ENCODE measurements at places on chromosomes 2 and 18.

- no peak for DNase-seq
These were observed 359.9 kb upstream of the HNRNPA3 start for GRCh38 chr2:176852667-176853066.

DNA sequence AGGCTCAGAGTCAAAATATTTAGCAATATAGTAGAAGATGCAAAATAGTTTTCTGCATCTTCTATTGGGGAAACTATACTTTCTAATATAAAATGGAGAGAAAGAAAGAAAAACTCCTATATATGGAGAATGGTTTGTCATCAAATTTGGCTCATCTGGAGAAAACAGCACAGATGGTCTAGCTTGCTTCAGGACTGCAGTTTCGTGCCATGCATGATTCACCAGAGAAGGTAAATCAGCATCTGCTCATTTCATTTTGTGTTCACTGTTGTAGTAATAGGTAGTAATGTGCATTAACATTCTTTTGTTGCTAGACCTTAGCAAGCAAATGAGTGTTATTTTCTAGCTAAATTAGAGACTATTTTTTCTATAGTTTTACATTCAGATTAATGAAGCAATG lies 179.0 kb downstream of the ASXL3 start:
- peak; percentile 42 for DNase-seq

DNA sequence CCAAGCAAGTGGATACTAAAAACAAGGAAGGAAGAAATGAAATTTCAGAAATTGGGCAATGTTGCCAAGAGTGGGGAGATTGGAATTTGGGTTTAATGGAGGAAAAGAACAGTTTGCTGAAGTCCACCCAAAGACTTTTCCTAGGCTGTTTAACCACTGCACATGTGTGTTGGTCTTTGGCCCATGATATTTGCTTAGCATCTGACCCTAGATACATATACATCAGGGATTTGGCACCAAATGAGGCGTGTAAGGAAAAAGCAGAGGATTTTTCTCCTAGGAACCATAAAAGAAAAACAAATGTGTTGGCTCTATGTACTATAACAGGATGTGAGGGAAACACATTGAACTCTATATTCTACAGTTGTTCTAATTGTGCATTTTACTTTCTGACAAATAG lies 80.7 kb upstream of the CD28 start:
- no peak for DNase-seq

DNA sequence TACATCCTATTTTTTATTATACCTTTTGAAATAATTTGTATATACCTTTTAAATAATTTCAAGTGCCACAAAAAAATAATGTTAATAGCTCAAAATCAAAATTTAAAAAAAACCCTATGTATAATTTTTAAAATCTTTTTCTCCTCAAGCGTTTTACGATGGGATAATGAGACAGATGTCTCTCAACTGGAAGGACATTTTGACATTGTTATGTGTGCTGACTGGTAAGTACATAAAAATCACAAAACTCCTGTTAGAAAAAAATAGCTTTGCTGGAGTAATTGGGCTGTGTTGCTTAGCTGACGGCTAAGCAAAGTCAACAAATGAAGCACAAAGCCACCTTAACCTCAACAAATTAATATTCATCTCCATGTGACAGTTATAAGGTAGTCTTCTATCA lies 198.0 kb upstream of the SIX3 start:
- DNase-seq, result no peak

- DNase-seq, result peak; percentile 20
These were observed 831.7 kb downstream of the RNF144A start for GRCh38 chr2:7748717-7749415.

DNA sequence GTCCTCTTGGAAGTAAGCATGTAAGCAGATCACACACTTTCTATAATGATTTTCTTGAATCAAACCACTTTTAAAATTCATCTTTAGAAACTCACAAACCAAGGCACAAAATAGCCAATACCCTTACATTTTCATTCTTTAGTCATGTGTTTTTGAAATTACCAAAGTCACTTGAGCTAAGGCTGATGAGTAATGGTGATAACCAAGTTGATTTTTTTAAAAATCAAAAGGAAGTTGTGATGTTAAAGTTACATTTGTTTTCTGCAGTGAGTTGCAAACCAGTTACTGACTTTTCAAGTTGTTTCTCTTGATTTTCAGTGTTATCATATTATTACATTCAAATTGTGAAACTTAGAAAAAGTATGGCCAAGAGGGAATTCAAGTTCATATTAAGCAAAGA lies 21.5 kb upstream of the IL18RAP start:
- DNase-seq, result no peak

- DNase-seq, result no peak
These were observed 1.8 kb downstream of the AFF3 start for GRCh38 chr2:100140582-100140981.

GRCh38 chr2:55231546-55232083 lies 478 bp downstream of the CLHC1 start:
- DNase-seq, result peak; percentile 20

DNA sequence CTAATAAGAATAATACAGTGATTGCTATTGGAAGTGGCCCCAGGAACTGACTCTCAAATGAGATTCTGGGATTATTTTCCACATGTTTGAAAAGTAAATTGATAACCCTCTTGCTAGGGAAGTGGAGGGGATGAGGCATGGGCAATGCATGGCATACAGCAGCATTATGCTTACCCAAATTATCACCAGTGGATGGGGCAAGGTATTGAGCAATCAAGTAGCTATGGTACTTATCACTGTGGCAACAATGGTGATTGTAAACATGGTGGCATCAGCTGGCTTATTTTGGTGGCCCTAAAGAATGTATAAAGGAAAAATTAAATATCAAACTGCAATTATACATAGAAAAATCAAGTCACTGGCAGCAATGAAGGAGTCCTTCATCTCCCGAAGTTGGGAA lies 155.1 kb downstream of the FIGN start:
- DNase-seq, result no peak

- DNase-seq, result no peak
These were observed 23.1 kb upstream of the IAH1 start for GRCh38 chr2:9451231-9451630.

DNA sequence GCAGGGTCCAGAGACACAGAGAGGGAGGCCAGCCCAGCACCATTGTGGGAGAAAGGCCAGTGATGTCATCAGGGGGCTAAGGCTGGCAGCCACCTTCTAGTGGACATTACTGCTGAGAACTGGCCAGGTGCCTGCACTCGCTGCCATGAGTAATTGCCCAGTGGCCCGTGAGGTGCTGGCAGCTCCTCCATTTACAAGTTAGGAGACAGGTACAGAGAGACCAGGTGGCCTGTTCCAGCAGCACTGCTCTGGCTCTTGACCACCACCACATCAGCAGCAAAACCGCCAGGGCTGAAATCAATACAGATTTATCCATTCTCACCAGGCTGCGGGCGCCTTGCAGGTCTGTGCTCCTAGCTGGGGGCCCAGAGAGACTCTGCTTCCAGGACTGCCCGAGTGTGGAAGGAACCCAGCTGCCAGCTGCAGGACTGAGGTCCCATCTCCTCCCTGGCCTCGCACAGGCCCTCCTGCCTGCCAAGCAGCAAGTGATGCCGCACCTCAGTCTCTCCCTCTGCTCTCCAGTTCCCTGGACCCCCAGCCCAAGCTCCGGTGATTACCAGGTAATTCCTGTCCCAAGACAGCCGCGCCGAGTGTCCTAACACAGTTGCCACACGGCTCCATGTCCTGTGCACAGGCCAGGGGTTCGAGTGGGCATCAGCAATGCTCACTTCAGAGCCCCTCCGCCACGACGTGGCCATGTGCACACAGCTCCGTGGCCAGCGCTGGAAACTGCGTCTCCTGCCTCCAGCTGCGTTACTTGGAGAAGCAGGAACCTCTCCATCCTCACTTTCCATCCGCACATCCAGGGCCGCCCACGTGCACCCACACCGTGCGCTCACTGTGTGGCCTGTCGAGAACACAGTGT lies 101.0 kb upstream of the CTDP1 start:
- no peak for DNase-seq

DNA sequence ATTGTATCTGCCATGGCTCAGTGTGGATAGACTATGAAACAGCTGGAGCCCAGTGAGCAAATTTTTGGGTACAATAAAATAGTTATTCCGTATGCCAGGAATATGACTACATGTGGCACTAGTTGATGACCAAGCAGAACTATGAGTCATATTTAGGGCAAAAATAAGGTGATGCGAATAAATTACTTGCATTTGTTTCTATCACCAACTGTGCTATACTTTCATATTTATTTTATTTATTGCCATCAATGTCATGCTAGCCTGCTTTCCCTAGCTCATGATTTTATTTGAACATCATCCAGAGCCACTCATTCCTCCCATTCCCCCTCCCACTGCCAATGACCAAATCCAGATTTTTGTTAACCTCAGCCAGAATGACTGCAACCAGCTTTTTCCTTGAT lies 13.3 kb upstream of the FAP start:
- peak; percentile 40 for DNase-seq

DNA sequence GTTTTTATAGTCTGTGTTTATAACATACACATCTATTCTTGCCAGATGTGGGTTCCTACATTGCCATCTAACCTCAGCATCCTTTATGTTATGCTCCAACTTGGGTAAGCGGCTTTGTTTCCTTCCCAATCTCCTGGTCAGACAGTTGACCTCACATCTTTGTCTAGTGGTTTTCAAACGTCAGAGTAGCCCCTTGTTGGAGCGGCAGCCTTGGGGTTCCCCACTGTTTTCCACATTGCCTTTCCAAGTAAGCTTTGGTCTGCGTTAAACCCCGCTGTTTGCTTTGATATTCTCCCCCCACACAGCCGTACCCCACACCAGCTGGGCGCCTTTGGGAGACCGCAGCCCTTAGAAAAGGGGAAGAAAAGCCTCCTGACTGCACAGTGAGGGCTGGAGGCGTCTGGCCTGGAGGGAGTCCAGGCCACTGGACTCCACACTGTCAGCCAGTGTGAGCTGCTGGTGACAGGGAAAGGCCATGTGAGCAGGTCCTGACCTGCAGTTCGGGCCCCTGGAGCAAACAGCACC lies 83.3 kb downstream of the MALT1 start:
- DNase-seq, result peak; percentile 83

GRCh38 chr2:9543557-9543956 lies 12.1 kb downstream of the ADAM17 start:
- DNase-seq, result no peak

GRCh38 chr2:19150726-19151125 lies 207.7 kb downstream of the OSR1 start:
- no peak for DNase-seq

DNA sequence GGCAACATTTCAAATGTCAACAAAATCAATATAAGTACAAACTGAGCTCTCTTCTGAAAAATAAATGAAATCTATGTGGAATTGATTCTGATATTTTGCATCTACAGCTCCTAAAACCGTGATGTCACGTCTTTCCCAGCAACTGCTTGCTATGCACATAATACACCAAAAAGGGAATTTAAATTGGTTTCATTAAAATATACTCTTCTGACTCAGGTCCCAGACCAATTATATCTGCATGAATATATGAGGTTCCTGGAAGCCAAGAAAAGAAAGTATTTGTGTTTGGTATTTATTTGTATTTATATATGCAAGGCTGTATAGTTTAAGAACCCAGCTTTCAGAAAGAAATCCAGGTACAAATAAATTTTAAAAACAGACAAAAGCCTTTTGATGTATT lies 1282.5 kb downstream of the SUCLG1 start:
- DNase-seq, result no peak

DNA sequence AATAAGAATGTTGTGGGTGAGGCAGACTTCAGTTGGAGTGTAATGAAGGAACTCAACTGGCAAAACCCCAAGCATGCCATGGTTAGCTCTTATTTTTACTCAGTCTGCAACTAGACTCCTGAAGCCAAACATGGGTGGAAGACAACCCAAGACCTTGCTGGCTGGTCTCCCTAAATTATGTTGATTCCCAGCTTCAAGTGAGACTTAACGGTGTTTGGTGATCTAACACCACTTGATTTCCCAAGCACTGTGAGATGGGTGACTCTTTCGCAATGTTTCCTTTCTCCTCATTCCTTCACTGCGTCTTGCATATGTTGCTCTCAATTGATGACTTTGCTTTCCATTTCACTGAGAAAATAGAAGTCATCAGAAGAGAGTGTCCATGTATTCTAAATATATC lies 693.1 kb downstream of the DCC start:
- DNase-seq, result no peak

- DNase-seq, result peak; percentile 13
These were observed 599.1 kb downstream of the NYAP2 start for GRCh38 chr2:225998653-225999052.

- DNase-seq, result no peak
These were observed 198.2 kb downstream of the AGAP1 start for GRCh38 chr2:235692076-235692475.
